ENCODE measurements at places on chromosomes 13 and 19. TPM values are rescaled to one million over a fixed set of nuclear protein-coding genes. Genes with fewer than 3 reads are reported as not detected.
A peak's percentile ranks its signal among the peaks of the same experiment; 100 is the strongest.

GRCh38 chr19:41395355-41395754 lies 1.8 kb downstream of the EXOSC5 start:
- DNase-seq: no peak

- DNase-seq: no peak
These were observed 19.0 kb upstream of the IL17D start for GRCh38 chr13:20684546-20684945.

DNA sequence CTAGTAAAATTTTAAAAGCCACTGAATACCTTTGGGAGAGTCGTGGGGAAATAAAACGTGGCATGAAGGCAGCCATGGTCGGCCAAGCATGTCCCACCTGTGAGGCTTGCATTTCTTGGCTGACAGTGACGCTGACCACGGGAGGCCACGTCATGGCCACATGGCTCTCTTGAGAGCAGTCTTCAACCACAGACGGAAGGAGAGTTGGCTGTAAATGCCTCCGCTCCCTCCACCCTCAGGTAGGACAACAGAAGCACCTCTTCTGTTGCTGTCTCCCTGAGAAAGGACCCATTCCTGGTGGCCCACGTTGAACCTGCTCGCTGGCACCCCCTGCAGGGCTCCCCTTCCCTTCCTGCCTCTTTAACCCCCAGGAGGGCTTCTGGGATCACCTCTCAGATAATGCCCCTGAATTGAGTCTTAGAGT lies 10.6 kb upstream of the LRRC25 start:
- DNase-seq: no peak

- peak; percentile 69 for DNase-seq
These were observed 20.4 kb upstream of the ZNF91 start for GRCh38 chr19:23415561-23416191.

GRCh38 chr13:33554919-33555791 lies 262.8 kb upstream of the RFC3 start:
- DNase-seq: peak; percentile 26

DNA sequence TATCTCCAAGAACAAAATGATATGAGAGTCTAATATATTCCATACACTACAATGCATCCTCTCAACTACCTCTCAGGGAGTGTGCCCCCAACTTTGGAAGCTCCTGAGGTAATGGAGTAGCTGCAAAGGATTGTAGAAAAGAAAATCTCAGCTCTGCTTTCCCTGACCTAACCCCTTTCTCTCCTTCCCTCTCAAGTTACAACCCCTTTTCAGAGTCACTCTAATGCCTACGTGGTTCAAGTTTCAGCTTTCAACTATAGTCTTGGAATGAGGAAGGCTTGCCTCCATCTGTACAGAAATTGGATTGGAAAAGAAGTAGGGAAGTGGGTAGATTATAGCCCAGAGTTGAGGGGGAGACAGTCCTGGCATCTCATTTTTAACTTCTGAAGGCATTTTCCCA lies 256.0 kb downstream of the PCDH9 start:
- DNase-seq: no peak

DNA sequence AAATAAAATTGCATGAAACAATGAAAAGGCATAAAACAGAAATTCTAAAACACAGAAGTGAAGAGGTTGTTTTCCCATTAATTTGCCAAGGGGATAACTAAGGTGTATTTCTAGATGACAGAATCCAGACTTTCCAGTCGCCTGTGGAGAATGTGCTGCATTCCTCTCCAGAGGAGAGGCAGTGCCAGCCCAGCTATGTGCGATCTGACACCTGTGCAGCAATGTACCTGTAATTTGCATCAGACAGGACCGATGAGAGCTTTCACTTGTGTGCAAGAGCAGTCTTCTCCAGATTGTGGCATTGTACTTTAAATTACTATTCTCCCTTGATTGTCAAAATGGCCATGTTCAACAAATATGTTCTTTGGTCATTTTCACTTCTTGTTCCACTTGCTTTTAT lies 1037.9 kb downstream of the EFNB2 start:
- DNase-seq: no peak

DNA sequence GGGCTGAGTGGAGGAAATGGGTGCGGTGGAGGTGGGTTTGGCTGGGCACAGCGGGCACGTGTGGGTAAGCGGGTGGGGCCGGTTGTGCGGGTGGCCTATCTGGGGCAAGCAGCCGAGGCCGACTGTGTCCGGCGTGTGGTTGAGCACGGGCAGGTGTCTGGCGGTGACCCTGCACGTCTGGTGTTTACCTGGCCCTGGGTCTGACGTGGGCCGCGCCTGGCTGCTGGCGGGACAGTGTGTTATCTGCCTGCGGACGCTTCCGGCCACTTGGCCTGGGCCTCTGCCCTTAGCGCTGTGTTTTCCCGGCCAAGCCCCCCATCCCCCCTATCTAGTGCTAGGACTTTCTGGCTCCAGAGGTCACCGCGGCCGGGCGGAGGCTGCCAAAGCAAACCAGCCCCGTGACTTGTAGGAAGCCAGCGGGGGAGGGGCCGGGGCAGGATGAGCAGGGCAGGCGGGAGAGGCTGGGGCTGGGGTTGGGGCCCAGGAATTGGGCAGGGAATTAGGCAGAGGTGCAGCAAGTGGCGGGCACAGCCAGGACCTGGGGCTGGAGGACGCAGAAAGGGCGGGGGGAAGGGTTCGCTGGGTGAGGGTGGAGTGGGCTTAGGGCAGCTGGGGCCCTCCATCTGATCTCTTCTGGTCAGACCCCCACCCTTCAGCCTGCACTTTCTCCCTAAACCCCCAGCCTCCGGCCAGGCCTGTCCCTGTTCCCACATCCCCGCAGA lies 534 bp upstream of the HPN start:
- no peak for DNase-seq

DNA sequence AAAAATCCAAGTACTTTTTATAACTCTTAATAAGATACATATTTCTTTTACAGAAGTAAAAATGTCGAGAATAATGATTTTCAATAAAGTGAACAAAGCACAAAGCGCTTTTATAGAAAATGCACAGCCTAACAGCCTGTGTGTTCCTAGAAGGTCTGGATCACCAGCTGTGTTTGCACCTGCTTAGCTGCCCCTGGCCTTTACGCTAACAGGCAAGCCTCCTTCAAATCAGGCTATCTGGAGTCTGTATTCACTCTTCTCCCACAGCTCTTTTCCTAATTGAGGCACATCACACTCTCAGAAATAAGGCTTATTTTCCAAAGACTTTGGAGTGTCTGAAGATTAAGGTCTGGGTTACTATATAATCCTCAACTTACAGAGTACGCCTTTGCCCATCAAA lies 183.1 kb downstream of the LHFPL6 start:
- peak; percentile 52 for DNase-seq

DNA sequence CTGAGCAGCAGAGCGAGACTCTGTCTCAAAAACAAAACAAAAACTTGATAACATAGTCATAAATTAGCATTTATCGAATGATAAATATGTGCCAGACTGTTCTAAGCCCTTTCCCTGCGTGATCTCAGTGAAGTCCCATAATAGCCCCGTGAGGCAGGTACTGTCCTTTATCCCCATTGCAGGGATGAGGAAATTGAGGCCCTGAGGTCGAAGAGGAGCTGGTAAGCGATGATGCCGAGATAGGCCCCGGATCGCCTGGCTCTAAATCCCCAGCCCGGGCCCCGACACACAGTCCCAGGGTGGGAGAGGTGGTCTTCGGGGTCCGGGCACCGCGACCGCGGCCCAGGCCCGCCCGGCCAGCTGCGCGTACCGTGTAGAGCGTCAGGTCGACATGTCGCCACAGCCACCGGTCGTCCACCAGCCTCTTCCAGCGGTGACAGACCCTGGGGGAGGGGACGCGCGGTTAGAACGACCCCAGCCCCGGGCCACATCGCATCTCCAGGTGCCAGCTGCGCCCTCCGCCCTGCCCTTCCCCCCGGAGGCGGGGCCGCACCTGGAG lies 625 bp downstream of the FBXL12 start:
- DNase-seq: no peak

SYNGR4 gene
- total RNA-seq: not detected

GRCh38 chr19:29752450-29753025 lies 37.5 kb upstream of the C19orf12 start:
- no peak for DNase-seq

PCCA gene
- total RNA-seq: 59.7 TPM
